Activated CD4-positive, alpha-beta T cell treated with anti-CD3 and anti-CD28 coated beads, Interleukin-2, amount 50 U/mL, for 48 hours (primary cell): ENCODE measurements at places on chromosomes 1 and 21.

GRCh38 chr21:32412162-32413014 is at the start of gene EVA1C:
Gene EVA1C (plus strand): TSS chr21:32412706. CDS start chr21:32412854, 148 bp downstream.
- DNase-seq: peak; percentile 73

DNA sequence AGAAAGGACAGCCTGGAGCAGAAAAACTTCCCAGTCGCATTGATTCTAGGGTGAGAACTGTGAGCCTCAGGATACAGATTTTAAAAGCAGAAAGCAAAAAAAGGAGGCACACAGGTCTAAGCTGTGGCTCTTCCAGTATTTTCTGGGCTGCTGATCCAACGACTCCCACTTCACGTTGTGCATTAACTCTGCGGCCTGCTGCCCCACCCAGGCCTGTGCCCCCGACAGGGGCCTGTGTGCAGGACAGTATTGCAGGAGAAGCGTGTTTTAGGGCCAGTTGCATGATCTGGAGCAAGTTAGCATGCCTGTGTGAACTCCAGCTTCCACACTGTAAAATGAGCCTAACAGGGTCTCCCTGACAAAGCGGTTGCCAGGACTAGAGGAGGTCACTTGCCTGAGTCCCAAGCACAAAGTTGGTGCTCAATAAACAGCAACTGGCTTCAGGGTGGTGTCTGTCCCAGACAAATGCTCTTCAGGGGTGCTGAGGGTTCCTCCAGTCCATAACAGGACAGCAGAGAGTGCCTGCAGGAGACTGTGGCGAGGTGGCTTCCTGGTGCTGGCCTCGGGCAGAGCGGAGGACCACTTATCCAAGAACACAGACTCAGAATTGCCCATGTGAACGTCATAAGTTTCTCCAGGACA is 66.8 kb upstream of the RAB4A start:
- no peak for DNase-seq

DNA sequence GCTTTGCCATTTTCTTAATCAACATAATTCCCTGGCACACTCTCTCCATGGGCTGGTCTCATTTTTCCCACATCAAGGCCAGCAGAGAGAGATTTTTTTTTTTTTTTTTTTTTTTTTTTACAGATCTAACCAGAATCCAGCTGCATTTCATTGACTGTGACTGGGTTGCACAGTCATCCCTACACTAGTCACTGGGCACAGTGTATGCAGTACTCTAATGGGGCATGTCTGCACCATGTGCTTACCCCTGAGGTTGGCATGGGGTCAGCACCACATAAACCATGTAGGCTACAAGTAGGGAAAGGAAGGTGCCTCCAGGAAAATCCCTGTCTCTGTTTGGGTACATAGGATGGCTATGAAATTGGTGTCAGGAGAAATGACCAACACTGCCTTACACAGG is 64.1 kb upstream of the LRP8 start:
- no peak for DNase-seq

DNA sequence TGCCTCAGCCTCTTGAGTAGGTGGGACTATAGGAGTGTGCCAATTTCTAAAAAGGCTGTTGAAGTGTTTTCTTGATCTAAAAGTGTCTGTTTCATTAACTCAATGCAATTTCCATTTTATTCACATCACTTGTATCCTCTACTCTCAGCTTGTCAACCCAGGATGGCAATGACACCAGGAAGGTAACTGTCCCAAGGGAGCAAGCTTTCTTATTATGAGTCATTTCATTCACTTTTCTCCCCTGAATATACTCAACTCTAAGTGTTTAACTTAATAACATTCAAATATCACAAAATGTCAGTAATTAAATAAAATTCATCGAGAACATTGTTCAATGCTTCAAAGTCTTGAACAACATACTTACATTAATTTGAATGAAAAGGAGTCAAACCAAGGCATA is 22.9 kb upstream of the GFI1 start:
- no peak for DNase-seq

- peak; percentile 45 for DNase-seq
Measured at GRCh38 chr1:173297798-173298391, 90.8 kb upstream of the TNFSF4 start.

DNA sequence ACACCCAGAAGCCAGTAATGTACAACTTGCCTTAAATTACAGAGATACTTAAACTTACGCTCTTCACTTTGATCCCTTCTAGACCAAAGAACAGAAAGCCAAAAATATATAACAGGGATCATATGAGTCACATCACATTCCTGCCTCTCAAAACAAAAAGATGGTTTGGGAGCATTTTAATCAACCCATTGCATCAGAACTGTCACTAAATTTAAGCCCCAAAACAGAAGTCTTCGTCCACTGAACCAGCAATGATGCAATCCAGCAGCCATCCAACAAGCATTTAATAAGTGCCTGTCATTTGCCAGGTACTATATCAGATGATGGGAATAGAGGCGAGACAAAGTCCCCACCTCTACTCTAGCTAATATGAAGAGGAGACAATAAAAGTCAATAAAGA is 42.7 kb upstream of the GLIS1 start:
- no peak for DNase-seq

DNA sequence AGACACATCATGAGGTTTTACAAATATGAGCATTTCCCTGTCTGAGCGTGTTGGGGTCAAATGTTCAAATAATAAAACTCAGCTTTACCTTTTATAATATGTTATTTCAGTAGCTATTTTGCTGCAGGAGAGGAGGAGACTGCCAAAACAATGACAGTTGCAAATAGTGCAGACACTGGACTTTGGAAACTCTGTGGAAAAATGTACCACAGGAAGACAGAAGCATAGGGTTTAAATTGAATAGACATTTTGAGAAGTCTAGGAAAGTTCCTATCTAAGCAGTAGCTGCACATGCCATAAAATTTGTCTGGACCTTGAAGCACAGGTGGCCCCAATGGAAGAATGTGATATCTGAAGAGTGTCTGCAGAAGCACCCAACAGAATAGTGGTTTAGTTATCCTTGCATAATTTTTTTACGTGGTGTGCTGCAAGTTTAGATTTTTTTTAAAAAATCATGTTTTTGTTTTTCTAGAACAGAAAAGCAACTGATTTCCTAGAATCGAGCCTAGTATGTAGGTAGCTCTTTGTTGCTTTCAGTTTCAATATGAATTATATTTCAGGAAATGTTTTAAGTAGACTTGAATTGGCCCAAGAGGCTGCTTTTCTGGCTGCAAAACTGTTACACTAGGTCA is 14.0 kb upstream of the GBP5 start:
- no peak for DNase-seq

DNA sequence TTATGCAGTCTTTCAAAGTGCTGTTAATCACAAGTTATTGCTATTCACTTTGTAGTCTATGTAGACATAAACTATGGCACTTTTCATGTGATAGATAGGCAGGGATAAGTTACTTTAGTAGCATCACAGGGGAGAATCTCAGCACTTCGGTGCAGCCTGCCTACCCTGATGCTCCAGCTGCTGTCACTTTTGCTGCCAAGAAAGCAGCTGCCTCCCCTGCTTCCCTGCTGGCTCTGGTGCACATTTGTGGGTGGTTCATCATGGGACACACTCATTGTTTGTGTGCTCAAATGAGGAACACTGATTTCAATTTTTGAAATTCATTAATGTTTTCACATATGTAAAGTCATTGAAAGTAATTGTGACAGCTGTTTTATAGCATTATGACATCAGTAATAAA is 272.6 kb downstream of the S1PR1 start:
- no peak for DNase-seq

GRCh38 chr1:63463248-63463647 is 59.8 kb downstream of the ITGB3BP start:
- no peak for DNase-seq

DNA sequence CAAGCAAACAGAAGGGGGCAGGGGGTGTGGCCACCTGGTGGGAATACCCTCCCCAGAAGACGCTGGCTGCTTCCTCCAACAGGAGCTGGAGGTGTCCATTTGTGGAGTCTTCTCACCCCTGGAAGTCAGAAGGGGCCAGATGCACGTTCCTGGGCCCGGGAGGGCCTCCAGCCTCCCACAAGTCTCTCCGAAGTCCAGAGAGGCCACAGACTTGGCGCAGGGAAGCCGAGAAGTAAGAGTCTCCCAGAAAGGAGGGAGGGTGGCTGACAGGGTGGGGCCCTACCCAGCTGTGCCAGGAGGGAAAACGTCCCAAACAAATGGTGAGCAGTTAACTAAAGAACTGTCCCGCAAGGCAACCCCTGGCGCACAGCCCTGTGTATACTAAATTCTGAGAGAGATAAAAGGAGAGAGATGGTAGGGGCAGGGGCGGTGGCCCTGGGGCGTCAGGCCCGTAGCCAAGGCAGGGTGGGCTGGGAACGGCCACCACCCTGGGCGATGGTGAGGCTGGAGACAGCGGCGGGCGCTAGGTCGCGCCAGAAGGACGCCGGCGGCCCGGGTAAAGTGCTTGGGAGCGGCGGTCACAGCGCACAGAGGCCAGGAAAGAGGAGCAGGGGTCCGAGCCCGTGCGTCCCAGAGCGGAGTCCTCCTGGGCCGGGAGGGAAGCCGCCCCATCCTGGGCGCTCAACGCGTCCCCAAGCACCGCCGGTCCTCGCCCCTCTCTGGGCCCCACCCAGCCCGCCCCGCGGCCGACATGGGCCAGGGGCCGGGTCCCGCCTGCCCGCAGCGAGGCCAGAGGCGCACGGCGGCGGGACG is 1.2 kb downstream of the CHD5 start:
- DNase-seq: no peak

GRCh38 chr1:215202868-215203267 is 120.3 kb downstream of the KCNK2 start:
- DNase-seq: no peak

GRCh38 chr21:42108554-42109340 is 37.6 kb downstream of the UMODL1 start:
- DNase-seq: no peak

DNA sequence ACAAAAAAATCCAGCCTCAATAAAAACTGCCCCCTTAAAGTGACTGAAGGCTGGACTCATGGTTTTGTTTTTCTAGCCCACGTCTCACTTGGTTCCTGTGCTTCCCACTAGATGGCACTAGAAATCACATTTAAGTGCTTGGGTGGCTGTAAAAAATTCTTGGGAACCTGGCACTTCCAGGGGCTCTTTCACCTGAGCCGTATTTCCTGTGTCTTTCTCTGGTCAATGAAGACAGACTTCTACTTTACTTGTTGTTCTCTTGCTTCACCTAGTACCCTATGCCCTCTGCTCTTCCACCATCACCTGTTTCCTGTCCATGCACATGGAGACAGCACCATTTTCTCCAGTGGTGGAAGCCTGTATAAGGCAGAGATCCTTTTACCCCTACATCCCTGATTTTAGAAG is 20.0 kb downstream of the METTL13 start:
- no peak for DNase-seq

- no peak for DNase-seq
Measured at GRCh38 chr21:35470522-35470921, 421.4 kb upstream of the RUNX1 start.

DNA sequence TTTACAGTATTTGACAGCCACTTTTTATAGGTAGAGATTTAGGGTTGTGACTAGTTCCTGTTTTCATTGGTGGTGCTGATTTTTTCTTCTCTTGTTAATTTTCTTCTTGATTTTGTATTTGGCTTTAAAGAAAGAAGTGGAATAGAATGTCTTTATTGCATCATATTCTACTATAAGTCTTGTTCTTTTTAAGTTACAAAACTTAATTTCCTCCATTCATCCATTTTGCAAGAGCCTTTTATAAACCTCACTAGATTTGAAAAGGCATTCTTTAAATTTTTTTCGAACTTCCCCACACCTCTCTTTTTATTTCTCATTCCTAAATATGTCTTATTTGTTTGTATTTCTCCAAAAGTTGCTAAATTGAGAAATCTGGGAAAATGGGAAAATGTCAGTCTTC is 1368.6 kb upstream of the ADGRL4 start:
- DNase-seq: no peak

DNA sequence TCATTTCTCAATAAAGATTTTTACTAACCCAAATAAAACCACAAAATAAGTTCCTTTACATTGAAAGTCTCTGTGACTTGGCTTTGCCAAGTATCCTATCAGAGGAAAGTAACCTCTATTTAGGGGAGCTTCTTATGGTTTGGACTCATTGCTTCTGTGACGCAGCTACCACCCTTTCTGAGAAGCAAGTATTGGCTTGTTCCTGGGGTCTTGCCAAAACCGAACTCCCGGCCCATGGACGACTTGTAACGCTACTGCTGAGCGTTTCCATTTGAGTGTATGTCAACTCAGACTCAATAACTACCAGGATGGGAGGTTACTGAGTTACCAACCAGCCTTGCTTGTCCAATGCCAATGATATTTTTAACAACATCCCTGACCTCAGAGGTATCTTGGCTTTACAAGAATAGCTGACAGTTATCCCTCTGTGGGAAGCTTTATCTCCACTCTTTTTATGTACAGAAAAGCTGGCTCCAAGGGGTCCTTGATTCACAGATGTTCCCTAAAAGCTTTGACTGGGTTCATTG is 911.9 kb downstream of the TTLL7 start:
- no peak for DNase-seq

DNA sequence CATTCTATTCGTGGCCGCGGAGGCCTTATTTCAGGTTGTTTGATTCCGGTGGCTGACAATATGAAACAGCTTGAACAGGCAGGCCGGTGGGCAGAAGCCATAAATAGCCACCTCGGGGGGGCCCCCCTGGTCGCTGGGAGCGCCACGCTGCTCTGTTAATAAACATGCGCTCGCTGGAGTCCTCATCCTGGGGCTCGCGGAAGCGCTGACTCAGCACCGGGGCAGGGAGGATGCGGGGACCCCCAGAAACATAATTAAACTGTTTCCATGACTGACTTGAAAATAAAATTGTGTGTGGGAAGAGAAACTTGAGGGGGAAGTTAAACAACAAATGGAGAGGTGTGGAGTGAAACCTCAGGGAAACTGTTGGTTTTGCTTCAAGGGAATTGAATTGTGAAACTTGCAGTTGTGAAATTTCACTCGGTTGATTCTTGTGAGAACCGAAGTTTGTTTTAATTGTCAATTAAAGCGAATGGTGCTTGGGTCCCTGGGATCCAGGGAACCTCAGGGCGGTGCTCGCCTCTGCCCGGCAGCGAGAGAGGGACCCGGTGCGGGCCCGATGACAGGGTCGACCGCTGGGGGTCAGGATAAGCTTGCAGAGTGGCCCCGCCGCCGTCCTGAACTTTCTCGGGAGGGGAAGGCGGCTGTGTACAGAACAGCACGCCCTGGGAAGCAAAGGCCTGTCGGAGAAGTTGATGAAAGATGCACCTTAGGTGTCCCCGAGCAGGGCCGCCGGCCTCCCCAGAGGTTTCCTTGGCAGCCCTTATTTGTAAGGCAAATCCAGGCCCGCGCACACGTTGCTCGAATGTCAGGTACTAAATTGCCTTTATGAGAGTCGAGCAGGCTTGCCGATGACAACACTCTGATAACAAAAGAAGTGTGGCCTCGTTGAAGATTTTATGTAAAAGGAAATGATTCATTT is 176.9 kb upstream of the LMO4 start:
- DNase-seq: peak; percentile 42

- DNase-seq: no peak
Measured at GRCh38 chr1:240234485-240235210, 143.0 kb downstream of the FMN2 start.
